ENCODE measurements at places on chromosomes 5 and 9.

- no peak for DNase-seq
Observed at GRCh38 chr5:118561235-118561634, 427.1 kb downstream of the DTWD2 start.

DNA sequence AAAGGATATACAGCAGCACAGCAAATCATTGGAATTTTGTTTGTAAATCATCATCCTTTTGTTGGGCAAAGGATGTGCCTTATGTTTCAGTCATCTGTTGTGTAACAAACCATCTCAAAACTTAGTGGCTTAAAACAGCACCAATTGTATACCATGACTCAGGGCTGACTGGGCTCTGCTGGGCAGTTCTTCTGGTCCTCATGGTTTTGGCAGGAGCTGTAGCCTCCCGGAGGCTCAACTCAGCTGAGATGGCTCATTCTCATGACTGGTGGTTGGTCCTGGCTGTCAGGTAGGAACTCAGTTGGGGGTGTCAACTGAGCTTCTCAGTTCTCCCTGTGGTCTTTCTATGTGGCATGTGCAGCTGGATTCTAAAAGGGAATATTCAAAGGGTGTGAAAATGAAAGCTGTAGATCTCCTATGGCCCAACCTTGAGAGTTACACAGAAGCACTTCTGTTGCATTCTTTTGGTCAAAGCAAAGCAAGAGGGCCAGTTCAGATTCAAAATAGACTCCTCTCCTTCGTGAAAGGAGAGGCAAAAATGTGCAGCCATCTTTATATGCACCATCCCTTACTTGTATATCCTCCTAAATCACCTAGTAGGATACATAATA lies 39.1 kb upstream of the CPEB4 start:
- no peak for DNase-seq

GRCh38 chr5:110880413-110880812 lies 141.6 kb downstream of the SLC25A46 start:
- DNase-seq, result peak; percentile 39

DNA sequence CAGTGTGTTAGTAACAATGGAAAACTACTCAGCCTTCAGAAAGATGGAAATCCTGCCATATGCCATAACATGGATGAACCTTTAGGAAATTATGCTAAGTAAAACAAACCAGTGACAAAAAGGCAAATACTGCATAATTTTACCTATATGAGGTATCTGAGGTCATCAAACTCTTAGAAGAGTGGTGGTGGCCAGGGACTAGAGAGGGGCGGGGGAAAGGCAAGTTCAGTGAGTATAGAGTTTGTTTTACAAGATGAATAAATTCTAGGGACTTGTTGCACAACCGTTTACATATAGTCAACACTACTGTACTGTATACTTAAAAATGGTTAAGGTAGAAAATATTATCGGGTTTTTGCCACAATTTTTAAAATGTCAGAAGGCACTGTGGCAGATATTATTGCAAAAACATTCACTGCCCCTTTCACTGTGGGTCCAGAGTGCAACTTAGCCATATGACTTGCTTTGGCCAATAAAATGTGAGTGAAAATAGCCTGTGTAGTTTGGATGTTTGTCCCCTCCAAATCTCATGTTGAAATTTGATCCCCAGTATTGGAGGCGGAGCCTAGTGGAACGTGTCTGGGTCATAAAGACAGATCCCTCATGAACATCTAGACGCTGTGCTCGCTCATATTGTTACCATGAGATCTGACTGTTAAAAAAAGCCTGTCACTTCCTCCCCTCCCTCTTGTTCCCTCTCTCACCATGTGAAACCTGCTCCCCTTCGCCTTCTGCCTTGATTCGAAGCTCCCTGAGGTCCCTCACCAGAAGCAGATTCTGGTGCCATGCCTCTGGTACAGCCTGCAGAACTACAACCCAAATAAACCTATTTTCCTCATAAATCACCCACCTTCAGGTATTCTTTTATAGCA lies 9.5 kb downstream of the ZNF367 start:
- DNase-seq, result no peak

- DNase-seq, result no peak
Observed at GRCh38 chr9:82423700-82424099, 435.1 kb downstream of the SPATA31D1 start.

DNA sequence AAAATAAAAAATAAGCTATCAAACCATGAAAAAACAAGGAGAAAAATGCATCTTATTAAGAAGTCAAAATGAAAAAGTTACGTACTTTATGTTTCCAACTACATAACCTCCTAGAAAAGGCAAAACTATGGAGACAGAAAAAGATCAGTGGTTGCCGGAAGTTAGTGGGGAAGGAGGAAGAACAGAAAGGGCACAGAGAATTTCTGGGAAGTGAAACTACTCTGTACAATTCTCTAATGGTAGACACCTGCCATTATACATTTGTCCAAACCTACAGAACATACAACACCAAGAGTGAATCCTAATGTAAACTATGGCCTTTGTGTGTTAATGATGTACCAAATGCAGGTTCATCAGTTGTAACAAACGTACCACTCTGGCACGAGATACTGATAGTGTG lies 25.3 kb downstream of the SMU1 start:
- no peak for DNase-seq

DNA sequence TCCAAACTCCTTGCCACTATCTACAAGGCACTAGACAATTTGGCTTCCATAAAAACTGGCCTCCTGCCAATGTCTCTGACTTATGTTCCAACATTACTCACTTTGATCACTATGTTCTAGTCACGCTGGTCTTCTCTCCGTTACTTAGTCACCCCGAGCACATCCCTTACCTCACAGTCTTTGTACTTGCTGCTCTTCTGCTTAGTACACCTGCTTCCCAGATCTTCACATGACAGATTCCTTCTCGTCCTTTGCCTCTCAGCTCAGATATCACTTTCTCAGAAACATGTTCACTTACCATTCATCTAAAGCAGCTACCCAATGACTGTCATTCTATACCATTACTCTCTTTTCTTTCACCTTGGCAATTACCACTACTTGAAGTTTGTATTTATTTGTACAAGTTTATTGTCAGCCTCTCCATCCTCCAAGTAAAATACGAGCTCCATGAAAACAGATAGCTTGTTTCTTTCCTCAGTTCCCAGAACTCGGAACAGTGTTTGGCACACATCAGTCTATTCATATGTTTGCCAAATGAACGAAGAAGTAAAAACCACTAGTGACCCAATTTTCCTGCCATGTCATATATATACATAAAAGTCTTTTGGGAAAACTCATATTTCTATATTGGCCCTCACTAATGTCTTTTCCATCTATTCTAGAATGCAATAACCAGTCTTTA lies 5.9 kb upstream of the SLC22A5 start:
- DNase-seq, result no peak

DNA sequence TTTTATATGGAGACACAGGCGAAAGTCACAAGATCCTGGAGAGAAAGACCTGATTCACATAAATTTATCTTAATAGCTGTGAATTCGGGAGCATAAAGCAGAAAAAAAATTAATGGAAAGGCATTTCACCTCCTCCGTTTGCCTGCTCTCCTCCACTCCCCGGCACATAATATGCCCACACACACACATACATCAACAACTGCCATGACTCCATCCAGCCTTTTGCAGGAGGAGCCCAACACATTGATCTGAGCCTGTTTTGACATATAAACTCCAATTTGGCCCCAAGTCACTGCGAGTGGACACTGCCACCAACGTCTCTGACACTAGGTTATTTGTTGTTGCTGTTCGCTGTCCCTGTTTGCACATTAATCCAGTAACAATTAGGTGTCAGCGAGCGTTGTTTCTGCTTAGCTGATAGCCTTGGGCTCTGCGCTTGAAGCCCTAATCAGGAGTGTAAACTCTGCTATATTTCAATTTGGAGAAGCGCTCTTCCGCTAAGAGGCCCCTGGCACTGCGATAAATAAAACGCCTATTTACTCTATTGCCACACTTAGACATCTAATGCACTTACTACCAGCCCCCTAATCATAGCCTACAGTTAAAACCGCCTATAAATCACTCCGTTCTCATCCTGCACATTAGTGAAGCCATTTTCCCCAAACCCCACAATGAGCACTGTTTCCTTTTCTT lies 195.8 kb upstream of the TBCA start:
- DNase-seq, result no peak

- no peak for DNase-seq
Observed at GRCh38 chr5:148379340-148379739, 4.4 kb upstream of the FBXO38 start.

- no peak for DNase-seq
Observed at GRCh38 chr9:107208121-107208520, 75.0 kb upstream of the RAD23B start.

DNA sequence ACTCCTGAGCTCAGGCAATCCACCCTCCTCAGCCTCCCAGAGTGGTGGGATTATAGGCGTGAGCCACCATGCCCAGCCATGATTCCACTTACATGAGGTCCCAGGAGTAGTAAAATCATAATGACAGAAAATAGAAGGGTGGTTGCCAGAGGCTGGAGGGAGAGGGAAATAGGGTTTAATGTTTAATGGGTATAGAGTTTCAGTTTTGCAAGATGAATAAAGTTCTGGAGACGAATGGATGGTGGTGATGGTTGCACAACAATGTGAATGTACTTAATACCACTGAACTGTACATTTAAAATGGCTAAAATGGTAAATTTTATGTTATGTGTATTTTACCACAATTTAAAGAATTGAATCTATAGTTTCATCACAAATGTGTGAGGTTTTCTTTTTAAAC lies 146.5 kb upstream of the ABCA1 start:
- DNase-seq, result no peak

- DNase-seq, result peak; percentile 90
Observed at GRCh38 chr5:177599731-177600507, at the start of gene B4GALT7. TSS of gene B4GALT7 (plus strand) at chr5:177600132. CDS start at chr5:177600211, 79 bp downstream.

DNA sequence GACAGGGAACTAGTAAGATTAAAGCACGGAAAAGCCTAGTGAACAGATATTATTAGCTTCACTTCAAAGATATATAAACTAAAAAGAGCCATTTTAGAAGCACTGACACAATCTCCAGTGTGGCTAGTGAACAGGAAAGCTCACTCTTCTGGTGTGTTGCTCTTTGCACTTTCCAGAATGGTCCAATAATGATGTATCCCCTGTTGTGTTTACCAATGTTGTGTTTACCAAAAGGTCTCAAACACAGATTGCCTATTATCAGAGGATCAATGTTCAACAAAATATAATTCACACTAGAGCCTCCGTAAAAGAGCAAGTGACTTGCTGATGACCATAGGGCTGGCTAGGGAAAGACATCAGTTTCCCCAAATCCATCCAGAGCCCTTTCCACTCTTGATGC lies 11.6 kb downstream of the KLHL3 start:
- no peak for DNase-seq

GRCh38 chr9:99046068-99046467 lies 58.8 kb upstream of the TGFBR1 start:
- DNase-seq, result no peak

DNA sequence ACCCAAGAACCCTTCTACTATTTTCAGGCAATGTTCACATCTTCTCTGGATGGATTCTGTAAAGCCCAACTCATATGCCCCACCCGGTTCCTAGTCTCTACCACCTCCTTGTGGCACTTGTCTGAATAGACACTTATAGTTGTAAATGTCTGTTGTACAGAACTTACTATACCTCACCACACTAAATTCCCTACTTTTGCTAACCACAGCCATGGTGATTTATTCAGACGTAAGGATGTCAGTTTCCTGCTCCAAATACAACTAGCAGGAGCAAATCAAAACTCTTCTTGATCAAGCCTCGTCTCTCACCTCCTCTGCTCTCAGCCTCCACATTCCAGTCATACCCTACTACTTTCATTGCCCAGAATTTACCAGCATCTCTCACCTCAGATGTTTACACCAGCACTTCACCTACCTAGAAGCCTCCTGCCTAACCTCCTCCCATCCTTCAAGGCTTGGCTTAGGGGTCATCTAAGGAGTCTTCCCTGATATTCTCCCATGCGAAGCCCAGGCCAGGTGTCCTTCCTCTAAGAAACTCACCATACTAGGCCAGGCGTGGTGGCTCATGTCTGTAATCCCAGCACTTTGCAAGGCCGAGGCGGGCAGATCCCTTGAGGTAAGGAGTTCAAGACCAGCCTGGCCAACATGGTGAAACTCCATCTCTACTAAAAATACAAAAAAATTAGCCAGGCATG lies 75.5 kb downstream of the MAPKAP1 start:
- no peak for DNase-seq
